ENCODE measurements at places on chromosomes 13 and 19.

DNA sequence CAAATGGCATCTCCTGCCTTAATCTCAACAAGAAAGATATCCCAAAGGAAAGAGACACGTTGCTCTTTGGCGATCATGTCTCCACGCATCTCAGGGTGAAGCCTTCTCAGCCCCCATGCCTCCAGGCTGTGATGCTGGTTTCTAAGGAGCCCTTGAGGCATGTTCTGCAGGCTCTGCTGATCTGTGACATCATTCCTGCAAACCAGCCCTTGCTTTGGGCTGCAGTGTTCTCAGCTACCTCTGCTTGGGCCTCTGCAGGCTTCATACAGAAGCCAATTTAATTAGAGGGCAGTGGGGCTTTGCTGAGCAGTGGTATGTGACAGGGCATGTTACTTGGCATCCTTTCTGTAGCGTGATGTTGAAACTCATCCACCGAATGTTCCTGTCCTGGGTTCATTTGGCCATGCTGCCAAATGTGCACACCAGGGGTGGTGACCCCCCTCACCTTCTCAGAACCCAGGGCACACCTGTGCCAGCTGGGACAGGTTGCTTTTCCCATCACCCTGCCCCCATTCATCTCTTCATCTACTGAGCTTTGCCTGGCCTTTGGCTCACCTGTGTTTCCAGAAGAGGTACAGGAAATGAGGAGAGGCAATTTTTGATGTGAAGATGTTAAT, 230.9 kb downstream of the TEX29 start:
- DNase-seq = no peak

GRCh38 chr13:28401303-28402056, 93.4 kb downstream of the FLT1 start:
- no peak for DNase-seq

- DNase-seq = no peak
These were observed 25.4 kb upstream of the GPR12 start for GRCh38 chr13:26785838-26786630.

- DNase-seq = no peak
These were observed 9.1 kb downstream of the NOP53 start for GRCh38 chr19:47754206-47755064.

GRCh38 chr19:34493649-34494044, 12.1 kb downstream of the WTIP start:
- DNase-seq = no peak

DNA sequence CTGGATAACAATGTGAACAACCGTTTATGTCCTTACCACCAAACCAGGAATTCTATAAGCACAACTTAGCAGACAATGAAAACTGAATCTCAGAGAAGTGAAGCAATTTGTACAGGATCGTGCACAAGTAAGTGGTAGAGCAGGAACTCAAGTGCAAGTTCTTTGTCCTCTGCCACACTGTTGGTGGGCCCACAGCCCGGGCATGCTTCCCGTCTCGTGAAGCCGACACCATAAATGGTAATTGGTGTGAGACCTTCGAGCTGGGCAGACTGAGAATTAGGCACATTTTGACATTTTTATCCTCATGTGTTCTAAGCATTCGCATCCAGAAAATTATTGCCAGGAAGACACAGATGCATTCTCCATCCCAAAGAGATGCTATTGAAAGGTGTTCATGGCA, 27.9 kb upstream of the FLT1 start:
- DNase-seq = no peak

All from eye (tissue), 1 donor.